ENCODE measurements at places on chromosomes 7 and 10.

GRCh38 chr10:112446055-112446854, 459 bp downstream of the ZDHHC6 start:
- DNase-seq: no peak

GRCh38 chr10:5888843-5889623, 660 bp downstream of the ANKRD16 start:
- peak; percentile 30 for DNase-seq

GRCh38 chr10:21517134-21518031, 8.1 kb downstream of the SKIDA1 start:
- no peak for DNase-seq

DNA sequence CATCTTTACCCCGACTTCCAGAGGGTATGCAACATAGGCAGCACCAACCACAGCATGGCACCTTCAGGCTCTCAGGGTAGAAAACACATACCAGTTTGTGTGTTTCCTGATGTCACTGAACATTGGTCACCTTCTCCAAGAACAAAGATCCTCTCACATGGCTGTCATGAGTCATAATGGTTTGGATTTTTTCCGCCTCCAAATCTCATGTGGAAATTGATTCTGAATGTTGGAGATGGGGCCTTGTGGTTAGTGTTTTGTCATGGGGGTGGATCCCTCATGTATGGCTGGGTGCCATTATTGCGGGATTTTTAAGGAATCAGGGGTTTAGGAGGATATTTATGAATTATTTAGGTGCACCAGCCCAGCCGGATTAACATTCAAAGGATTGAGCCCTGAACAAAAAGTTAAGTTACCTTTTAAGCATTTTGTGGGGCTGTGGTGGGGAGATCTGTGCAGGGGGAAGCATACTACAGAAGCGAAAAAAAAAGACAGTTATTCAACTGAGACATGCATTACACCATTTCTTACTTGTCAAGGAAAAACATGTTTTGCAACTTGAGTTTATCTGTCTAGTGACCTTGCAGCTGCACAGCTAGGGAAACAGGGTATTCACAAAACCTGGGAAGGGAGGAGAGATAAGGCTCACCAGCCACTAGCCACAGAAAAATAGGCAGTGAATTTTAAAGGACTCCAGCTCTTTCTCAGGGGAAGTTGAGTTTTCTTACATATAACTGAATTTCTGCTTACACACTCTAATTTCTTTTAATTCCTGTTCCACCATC, 774.1 kb upstream of the AUTS2 start:
- no peak for DNase-seq

DNA sequence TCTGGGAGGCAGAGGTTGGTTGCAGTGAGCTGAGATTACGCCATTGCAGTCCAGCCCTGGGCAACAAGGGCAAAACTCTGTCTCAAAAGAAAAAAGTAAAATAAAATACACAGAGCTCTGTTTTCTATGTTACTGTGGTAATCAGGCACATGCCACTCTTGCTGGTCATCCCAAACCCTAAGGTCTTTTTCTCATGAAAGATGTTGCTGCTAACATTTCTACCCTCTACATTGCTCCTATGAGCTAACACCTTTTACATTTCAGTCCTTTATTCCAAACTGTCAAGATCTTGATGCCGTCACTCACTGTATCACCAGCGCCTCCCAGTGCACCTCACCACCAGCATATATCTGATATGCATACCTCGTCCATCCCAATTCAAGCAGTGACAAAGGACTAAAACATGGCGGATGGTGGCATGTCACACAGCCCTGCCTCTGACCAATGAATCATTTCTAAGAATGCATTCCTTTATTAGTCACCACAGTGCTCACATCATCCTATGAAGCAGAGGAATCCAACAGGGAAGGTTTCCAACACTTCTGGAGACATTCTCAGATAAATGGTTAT, 4.3 kb downstream of the DAGLB start:
- no peak for DNase-seq

DNA sequence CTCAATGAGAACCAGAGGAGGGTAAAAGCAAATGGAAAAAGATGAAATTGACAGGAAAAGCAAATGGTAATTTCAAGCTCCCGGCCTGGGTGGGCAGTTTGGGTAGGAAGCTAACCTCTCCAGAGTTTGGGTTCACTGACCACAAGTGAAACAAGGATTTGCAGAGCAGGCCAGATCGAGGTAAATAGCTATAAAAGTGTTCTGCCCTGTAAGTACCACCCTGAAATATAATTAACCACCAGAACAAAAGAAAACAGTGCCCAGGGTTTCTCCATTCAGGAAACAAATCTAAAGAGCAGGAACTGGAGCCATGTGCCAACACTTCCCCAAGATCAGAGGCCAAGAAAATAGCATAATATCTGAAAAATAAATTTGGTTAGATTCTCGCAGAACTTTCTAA, 276.7 kb upstream of the MEOX2 start:
- DNase-seq: no peak

GRCh38 chr7:27905951-27906350, 166.0 kb downstream of the TAX1BP1 start:
- no peak for DNase-seq

DNA sequence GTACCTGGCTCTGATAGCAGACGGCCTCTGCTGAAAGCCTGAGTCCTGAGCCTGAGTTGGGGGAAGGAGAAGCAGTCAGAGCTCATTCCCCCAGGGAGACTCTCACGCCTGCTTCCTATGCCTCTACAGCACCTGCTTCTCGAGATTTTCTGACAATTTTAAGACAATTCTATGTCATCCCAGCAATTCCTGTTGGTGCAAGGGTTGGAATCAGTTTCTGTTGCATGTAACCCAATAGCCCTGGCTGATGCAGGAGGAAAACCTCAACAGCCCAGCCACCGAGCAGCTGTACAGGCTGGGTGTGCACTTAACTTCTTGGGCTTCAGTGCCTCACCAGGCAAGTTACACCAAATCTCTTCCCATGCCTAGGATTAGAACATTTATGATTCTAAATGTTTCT, 134.7 kb downstream of the GLI3 start:
- DNase-seq: no peak

GRCh38 chr7:25775999-25776743, 375.8 kb upstream of the NFE2L3 start:
- no peak for DNase-seq

GRCh38 chr10:126838316-126838715, 66.9 kb upstream of the DOCK1 start:
- DNase-seq: no peak

GRCh38 chr7:113784316-113784715, 134.5 kb downstream of the PPP1R3A start:
- no peak for DNase-seq

DNA sequence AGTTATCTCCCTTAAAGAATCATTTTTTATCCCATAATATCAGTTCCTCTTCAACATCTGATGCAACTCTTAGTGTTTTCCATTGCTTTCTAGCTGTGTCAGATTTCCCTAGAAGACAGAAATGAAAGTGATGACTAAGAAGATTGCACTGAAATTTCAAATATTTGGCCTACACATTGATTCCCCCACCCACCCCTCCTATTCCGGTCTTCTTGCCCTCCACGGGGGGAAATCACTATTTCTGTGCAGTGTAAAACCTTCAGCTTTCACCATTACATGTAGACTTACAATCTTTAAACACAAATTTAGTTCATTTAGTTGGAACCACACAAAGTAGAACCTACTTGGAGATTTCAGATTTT, 63.7 kb upstream of the IL6 start:
- DNase-seq: no peak

- no peak for DNase-seq
Measured at GRCh38 chr7:85489498-85489897, 302.6 kb upstream of the SEMA3D start.

GRCh38 chr7:131955679-131956078, 399.3 kb upstream of the PODXL start:
- no peak for DNase-seq

GRCh38 chr7:13912715-13913278, 76.7 kb downstream of the ETV1 start:
- no peak for DNase-seq

DNA sequence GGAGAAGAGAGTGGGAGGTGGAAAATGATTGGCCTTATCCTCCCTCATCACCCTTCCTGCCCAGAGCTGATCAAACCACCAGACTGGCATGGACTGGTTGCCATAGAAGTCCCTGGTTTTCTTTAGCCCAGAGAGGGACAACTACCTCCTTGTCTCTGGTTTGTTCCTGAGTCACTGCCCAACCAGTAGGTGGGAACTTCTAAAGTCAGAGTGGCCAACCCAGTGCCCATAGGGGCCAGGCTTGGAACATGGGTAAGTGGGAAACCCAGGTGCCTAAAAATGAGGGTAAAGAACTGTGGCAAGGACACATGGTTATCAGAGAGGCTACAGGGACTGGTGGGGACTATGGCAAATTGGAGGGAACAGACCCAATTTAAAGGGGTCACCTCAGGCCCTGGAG, 63.8 kb downstream of the FAM241B start:
- no peak for DNase-seq

- DNase-seq: peak; percentile 31
Measured at GRCh38 chr10:58967551-58968388, 208.7 kb upstream of the PHYHIPL start.

GRCh38 chr7:133230591-133231194, 22.2 kb upstream of the EXOC4 start:
- DNase-seq: peak; percentile 58

DNA sequence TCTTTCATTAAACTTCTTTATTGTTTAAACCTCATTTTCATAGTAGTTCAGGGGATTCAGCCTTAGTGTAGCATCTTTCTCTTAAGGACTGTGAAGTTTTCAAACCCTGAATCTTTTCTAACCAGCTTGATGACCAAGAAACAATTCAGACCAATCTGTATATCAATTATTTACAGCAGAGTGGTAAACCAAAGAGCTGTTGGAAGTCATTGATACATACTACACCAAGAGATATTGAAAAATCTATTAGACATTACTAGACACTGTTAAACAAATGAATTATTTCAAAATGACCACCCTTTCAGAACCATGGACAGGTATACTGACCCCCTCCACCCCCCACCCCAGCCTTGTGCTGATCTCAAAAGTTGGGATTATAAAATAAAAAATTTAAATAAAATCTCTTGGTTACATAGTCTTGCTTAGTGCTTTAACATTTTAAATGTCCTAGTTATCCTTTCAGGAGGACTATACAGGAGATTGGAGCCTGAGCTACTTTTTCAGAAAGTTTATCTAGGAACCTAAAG, 143.9 kb upstream of the LSM8 start:
- no peak for DNase-seq

- no peak for DNase-seq
Measured at GRCh38 chr10:27535317-27535716, 31.2 kb downstream of the RAB18 start.

DNA sequence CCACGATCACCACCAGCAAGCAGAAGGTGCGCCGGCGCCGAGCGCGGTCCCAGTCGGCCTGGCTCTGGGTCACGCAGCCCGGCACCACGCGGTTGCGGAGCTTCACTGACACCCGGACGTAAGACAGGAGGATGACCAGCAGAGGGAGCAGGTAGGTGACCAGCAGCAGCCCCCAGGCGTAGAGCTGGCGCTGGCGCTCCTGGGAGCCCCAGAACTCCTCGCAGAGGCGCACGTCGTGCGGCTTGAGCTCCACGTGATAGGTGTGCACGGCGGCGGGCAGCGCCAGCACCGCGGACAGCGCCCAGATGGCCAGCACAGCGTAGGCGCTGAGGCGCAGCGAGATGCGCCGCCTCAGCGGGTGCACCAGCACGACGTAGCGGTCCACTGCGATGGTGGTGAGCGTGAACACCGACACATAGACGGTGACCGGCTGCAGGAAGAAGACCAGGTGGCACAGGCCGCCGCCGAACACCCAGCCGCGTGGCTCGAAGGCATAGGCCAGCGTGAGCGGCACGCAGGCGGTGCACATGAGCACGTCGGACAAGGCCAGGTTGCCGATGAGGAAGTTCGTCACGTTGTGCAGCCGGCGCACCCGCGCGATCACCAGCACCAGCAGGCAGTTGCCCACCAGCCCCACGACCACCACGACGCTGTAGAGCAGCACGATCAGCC, 920 bp downstream of the PRLHR start:
- no peak for DNase-seq

DNA sequence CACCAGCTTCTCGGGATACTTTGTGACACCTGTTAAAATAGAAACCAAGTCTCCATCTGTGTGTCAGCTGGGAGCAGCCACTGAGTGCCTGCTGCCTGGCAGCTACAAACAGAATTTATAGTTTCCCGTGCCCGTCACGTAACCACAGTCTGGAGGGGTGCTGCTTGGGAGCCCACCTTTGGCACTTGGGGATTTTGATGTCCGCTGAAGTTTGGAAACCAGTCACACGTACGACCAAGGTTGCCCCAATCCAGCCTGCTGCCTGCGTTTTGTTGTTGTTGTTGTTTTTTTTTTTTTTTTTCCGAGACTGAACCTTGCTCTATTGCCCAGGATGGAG, 1.6 kb downstream of the TRRAP start:
- no peak for DNase-seq

GRCh38 chr7:158771213-158771834, 58.0 kb downstream of the ESYT2 start:
- DNase-seq: no peak

- DNase-seq: no peak
Measured at GRCh38 chr7:130606161-130606560, 62.4 kb downstream of the COPG2 start.

DNA sequence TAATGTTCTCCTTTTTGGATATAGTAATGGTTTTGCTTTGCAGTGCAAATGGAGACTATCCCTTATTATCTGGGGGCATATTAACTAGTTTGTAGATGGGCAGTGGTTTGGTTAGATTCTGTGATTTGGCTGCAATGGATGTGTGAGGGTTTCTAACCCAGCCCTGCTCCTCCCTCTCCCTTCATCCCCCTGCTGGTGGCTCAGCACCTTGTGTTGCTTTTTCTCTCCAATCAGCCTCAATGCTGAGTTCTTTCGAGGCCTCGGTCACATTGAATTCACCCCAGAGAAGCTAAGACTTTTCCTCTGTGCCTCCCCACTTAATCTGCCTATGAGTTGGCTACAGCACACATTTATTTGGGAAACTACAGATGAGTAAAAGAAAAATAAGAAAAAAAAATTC, 120.0 kb downstream of the MALRD1 start:
- peak; percentile 37 for DNase-seq

DNA sequence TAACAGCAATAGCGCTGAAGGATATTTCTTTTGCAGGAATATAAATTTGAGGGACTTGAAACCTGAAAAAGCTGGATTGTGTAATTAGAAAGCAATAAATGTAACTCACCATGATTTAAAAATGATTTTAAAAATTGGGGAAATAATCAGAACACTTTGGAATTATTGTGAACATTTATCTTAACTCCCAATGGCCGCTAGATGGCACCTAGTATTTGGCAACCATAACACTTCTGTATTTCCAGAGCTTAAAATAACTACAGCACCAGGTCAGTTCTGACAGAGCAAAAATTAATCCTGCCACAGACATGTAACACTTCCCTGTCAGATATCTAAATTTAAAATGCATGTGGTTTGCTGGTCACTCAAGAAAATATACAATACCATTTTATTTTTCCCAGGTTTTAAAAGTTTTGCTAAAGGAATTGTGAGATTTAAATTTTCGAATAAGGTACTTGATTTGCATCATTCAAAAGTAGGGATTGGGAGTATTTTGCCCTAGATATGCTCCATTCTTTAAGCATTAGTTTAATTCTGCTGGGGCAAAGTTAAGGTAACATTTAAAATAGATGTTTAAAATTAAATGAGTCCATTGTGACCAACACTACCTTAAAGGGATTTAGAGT, 144.5 kb downstream of the PPP1R3A start:
- peak; percentile 60 for DNase-seq

- DNase-seq: no peak
Measured at GRCh38 chr10:72846238-72846637, 47.3 kb upstream of the OIT3 start.
